Esophagus squamous epithelium (tissue), 5 donors: ENCODE measurements at places on chromosomes 7 and 10.

- DNase-seq = no peak
These were observed 43.9 kb downstream of the C10orf143 start for GRCh38 chr10:130066743-130067142.

DNA sequence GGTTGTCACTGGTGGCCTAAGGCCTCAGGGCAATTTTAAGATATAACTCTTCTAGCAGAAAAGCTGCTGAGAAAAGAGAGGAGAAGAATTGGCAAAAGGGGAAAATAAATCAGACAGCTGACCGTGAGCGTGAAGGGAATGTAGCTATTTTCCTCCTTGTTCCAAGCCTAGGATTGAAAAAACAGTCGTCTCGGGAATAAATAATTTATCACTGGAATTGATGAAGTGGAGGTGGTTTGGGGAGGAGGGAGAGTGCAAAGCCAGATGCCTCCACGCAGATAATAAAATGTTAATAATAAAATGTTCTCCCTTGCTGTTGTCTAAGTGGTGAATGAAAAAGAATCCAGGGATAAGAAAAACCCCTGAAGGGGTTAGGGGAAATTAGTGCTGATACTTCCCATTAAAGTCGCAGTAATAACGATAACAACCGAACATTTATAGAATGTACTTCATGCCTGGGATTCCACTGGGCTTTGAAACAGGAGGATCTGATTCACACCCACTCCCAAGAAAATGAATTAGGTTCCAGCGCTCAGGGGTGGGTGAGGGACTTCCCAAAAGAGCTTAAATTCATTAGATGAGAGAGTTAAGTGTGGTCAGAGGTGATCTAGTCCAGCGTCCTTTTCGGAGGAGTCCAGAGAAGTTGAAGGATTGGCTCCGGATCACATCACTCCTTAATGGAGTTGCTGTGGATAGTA lies 27.3 kb downstream of the BAMBI start:
- DNase-seq = no peak

GRCh38 chr10:92627845-92628480 lies 35.0 kb downstream of the KIF11 start:
- DNase-seq = no peak

DNA sequence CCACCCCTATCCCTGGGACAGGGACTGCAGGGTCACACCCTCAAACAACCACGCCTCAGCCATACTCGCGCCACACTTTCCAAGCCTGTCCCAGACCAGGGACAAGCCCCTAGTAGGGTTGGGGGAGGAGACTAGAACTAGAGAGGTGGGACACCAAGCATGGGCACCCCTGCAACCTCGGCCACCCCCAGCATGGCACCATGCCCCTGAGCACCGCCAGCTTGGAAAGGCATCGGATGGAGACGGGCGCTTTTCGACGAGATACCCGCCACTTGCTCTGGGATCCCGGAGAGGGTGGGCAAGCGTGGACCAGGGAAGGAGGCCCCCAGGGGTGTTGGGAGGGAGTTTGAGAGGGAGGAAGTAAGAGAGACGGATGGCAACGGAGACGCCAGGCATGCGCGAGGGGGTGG lies 13.1 kb upstream of the KMT2E start:
- no peak for DNase-seq

GRCh38 chr7:105982388-105982787 lies 19.3 kb downstream of the CDHR3 start:
- DNase-seq = no peak

- no peak for DNase-seq
These were observed 233.8 kb downstream of the PRKG1 start for GRCh38 chr10:51308116-51308515.

GRCh38 chr10:80168679-80169380 lies 36.3 kb downstream of the PLAC9 start:
- DNase-seq = no peak

- no peak for DNase-seq
These were observed 15.9 kb upstream of the STOX1 start for GRCh38 chr10:68811314-68812009.

DNA sequence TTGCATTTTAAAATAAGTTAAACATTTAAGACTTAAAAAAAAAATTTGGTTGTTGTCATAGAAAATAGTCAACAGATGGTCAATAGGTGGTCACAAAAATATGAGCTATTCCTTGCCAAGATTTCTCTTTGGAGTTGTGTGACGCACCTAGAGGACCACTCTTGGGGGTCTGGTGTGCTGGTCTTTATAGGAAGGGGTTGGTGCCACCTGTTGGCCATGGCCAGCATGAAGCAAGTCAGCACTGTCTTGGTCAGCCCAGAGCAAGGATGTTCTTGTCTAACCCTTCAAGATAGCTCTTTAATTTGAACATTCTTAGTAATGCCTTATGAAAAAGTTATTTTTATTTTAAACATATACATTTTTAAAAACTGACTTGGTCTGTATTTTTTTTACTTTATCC lies 267.9 kb upstream of the CNTNAP2 start:
- DNase-seq = no peak

GRCh38 chr7:105596866-105597265 lies 15.6 kb upstream of the EFCAB10 start:
- no peak for DNase-seq

DNA sequence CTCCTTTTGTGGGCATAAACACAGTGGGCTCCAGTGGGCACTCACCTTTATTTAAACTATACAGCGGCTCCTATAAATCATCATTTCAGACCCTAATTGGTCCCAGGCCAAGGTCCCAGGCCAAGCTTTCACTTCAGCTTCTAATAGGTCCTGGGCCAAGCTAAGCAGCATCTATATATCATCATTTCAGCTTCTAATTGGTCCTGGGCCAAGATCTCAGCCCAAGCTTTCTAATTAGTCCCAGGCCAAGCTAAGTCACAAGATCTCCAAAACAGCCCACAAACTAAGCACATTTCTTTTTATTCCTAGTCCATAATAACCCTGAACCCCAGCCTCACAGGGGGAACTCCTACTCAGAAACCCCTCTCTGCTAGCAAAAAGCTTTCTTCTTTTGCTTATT lies 47.1 kb downstream of the ZNF680 start:
- no peak for DNase-seq

DNA sequence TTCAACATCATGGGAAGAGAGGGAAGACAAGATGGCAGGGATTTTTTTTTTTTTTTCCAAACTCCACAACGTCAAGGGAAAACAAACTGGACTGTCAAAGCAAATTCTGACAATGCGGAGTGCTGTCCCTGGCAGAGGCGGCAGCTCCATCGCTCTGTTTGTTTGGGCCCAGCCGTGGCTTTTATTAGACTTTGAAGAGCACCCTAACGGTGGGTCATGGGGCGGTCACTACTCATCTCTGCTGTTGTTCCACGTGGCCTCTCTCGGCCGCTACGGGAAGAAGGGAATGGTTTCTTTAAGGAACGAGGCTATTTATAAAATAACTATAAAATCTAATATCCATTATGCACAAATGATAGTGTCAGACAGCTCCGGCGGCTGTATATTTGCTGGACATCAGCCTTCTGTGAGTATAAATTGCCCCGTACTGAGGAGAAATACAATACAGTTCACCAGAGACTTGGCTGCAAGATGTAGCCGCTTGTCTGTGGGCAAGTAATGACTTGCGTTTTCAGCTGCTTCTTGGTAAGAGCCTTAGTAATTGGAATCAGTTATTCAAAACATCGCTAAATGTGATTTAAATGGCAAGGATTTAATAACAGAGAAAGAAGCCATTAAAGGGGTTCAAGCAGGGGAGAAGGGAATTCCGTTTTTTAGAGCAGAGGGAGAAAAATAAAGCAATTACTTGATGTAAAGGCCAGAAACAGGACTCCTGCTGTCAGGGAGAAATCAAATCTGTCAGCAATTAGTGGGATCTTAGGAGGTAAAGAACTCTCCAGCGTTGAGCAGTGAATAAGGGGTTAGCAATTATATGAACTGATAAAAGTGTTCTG lies 61.7 kb upstream of the RAB11FIP2 start:
- DNase-seq = no peak

DNA sequence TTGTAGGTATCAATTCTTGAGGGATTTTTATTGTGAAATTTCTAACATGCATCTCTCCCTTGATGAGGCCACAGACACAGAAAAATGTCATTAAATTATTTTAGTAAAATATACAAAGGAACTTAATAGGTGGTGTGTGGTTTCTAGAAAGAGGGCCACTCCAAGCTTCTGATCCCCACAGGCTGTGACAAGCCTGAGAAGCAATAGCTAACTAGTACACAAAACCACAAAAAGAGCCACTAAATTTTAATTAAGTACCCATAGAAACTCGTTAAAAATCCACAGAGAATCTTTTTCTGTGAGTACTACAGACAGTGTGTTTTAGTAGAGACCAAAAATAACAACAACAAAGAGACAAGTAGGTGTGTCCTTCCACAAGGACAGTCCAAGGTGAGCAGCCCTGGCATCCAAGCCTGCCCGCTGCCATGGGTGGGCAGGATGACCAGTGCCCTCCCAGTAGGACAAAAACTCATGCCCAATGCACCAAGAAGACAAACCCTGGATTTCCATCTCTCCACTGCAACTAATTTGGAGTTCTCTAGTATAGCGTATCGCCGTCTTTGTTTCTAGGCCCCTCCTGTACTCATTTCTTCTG lies 81.0 kb downstream of the RNF216 start:
- no peak for DNase-seq

GRCh38 chr7:5599543-5600200 lies 176.0 kb upstream of the TNRC18 start:
- DNase-seq = no peak

GRCh38 chr7:22117222-22117621 lies 171.5 kb upstream of the CDCA7L start:
- no peak for DNase-seq

GRCh38 chr10:62186999-62187675 lies 81.5 kb downstream of the RTKN2 start:
- DNase-seq = no peak

GRCh38 chr7:50359995-50360925 lies 55.7 kb downstream of the IKZF1 start:
- no peak for DNase-seq

- no peak for DNase-seq
These were observed 44.1 kb upstream of the ADRB1 start for GRCh38 chr10:113999531-113999930.

DNA sequence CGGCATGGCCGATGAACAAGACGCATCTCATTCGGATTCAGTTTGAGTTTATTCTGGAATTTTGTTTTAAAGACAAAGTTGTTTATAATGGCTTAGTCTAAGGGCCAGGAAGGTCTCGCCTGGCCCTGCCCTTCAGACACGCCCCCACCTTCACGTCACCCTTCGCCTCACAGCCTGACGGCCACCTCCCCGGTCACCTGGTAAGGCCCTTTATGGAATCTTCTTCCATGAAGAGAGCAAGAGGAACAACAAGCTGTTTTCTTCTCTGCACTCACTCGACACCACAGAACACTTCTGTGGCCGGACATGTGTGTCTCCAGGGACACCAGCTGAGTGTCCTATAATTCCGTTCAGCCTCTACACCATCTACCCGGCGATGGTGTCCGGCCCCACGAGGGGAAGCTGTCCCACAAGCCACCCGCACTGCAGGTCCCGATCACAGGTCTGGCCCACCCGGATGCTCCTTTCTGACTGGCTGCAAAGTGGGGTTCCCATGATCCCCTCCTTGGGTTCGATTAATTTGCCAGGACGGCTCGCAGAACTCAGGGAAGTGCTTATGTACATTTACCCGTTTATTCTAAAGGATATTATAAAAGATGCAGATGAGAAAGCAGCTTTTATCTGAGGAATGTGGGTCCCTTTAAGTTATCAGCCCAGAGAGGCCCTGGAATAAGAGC lies 17.4 kb upstream of the KNDC1 start:
- no peak for DNase-seq

GRCh38 chr10:28823501-28824075 lies 146.3 kb downstream of the BAMBI start:
- no peak for DNase-seq

DNA sequence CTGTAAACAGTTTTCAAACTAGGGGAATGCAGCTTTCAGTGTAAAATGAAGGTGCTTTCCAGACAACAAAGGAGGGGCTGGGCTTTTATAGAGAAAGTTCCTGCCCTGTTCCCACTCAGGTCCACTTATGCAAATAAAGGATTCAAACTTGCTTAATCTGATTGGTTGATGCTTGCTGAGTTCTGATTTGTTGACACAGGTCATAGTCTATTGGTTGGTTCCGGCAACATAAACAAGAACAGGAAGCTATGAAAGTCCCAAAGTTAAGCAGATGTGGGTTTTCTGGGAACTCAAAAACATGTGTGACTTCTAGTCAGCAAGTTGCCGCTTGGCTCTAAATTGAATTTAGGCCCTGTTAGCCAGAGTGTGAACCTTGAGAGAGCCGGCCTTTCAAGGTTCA lies 194.2 kb upstream of the SVIL start:
- no peak for DNase-seq

GRCh38 chr10:6498771-6499170 lies 81.3 kb downstream of the PRKCQ start:
- DNase-seq = no peak

GRCh38 chr7:50436133-50436806 lies 13.9 kb downstream of the FIGNL1 start:
- DNase-seq = no peak

GRCh38 chr7:149828357-149829309 lies 9.5 kb upstream of the ZNF862 start:
- no peak for DNase-seq

DNA sequence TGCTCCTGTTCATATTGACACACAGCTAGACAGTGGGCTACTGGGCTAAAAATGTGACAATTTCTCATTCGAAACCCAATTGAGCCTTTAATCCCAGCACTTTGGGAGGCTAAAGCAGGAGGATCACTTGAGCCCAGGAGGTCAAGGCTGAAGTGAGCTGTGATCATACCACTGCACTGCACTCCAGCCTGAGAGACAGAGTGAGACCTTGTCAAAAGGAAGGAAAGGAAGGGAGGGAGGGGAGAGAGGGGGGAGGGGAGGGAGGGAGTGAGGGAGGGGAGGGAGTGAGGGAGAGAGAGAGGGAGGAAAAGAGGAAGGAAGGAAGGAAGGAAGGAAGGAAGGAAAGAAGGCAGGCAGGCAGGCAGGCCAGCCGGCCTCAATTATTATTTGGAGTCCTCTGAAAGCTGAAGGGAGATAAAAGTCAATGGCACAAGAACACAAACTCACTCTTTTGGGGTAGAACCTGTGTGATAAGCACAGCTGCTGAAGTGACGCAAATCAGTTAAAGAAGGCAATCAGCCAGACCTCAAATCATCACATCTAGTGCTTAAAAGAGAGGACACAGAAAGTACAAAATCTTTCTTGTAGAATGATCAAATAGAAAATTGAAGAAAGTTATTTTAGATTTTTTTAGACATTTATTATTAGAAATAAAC lies 98.1 kb downstream of the CCDC71L start:
- DNase-seq = no peak

DNA sequence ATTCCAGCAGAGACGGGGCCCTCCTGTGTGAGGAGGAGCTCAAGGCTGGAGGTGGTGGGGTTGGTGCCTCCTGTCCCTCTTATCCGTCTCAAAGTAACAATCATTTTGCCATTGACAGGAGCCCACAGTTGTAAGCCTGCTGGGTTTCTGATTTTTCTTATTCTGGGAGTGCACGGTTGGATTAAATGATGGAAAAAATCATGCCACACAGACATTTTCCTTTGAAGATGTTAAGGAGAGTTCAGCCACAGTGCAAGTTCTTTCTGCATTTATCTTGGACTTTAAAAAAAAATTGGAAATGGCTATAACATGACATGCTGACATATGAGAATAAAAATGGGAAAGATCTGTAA lies 8.4 kb upstream of the LYZL1 start:
- no peak for DNase-seq
